AML-193 (cell line): ENCODE measurements at places on chromosomes 7 and 10.

- peak; percentile 48 for DNase-seq
Measured at GRCh38 chr7:5595545-5596045, 172.0 kb upstream of the TNRC18 start.

- DNase-seq = no peak
Measured at GRCh38 chr7:117874191-117874700, 1.0 kb upstream of the CTTNBP2 start.

- DNase-seq = no peak
Measured at GRCh38 chr7:23931633-23932032, 221.6 kb downstream of the STK31 start.

DNA sequence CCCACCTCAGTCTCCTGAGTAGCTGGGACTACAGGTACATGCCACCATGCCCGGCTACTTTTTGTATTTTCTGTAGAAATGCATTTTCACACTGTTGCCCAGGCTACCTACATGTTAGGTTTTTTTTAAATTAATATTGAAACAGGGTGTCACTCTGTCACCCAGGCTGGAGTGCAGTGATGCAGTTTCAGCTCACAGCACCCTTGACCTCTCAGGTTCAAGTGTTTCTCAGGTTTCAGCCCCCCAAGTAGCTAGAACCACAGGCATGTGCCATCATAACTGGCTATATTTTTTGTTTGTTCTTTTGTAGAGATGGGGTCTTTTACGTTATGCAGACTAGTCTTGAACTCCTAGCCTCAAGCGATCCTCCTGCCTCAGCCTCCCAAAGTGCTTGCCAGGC, 32.4 kb upstream of the ZMIZ2 start:
- no peak for DNase-seq

DNA sequence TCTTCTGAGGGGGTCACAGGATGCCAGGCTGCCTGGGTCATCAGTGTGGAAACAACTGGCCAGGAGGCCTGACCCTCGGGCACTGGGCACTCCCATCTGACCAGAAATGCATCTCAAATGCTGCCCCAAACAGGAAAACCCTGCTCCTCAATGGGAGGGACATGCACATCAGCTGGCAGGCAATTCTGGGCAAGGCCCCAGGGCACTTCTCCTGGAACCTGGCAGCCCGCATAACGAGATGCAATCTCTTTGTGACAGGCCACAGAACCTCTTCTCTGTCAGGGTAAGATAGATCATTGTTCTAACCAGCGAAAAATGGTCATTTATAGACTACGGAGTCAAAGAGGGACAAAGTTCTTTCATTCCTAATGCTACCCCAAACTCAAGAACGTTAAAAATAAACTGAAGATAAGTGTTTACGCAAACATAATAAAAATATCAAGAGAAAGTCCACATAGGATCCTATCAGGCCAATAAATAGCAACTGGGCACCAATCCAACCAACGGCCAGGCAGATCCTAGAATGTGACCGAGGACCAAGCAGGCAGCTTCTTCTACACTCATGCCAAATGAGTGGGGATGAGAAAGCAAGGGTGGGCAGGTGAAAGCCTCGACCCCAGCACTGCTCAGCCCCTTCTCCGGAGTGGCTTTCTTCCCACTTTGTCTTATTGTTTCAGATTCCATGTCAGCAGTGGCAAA, 212.3 kb downstream of the TCERG1L start:
- DNase-seq = no peak
